ENCODE measurements at places on chromosomes 3 and 15. TPM values are rescaled to one million over a fixed set of nuclear protein-coding genes. Genes with fewer than 3 reads are reported as not detected.
A peak's percentile ranks its signal among the peaks of the same experiment; 100 is the strongest.

GRCh38 chr3:144431134-144431533 is 459.5 kb downstream of the DIPK2A start:
- no peak for DNase-seq

- no peak for DNase-seq
Observed at GRCh38 chr3:11480663-11481298, 162.9 kb downstream of the VGLL4 start.

GRCh38 chr3:40336511-40337135 is 27.1 kb downstream of the EIF1B start:
- no peak for DNase-seq

TOP2B gene
- 53.4 TPM for total RNA-seq

- DNase-seq = no peak
Observed at GRCh38 chr15:92400573-92400972, 6.9 kb downstream of the ST8SIA2 start.

DNA sequence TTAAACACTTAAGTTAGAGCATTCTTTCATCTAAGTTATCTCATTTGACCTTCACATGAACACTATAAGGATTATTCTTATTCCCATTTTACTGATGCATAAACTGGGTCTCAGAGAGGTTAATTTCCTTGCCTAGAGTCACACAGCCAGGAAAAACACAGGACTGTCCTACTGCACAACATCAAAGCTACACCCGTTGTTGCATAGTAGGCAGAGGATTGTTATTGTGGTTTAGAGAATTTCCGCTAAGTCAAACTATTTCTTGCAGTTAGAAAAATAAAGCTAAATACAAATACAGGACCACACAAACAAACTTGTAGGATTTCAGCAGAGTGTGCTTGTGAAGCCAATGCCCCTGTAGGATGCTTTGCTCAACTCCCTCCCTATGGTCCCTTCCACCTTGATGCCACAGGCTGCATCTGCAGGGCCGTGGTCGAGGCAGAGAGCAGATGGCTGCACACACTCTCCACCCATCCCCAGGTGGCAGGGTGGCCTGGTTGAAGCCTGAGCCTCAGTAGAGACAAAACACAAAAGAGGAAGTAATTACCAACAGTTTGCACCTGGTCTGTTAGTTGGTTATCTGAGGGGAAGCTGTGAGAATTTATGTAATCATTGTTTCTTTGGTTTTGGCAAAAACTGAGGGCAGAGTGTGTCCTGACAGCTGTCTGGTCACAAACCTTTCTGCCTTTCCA is 41.1 kb upstream of the SKOR1 start:
- no peak for DNase-seq

PSTPIP1 gene
- 0.36 TPM for total RNA-seq

LDHAL6B gene
- total RNA-seq = not detected

GRCh38 chr3:113247675-113248458 is 36.5 kb downstream of the BOC start:
- DNase-seq = no peak

DNA sequence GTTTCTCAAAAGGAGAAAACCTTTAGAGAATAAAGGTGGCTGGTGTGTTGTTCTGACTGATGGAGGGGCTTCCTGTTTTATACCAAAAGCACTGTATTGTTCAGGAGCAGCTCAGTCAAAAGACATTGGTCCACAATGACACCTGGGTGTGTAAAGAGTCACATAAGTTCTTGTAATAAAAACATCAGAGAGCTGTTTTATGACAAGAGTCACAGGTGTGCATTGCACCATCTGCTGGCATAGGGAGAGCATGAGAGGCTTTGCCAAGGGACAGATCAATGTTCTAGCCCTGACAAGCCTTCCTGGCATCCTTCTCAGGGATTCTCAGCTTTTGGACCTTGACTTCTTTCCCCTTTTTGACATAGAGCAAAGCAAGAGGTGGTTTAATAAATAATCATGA is 20.4 kb downstream of the ARPP21 start:
- no peak for DNase-seq

PRICKLE2 gene
- total RNA-seq = 14.2 TPM

- peak; percentile 7 for DNase-seq
Observed at GRCh38 chr3:196122021-196122687, 40.3 kb upstream of the TFRC start.

DNA sequence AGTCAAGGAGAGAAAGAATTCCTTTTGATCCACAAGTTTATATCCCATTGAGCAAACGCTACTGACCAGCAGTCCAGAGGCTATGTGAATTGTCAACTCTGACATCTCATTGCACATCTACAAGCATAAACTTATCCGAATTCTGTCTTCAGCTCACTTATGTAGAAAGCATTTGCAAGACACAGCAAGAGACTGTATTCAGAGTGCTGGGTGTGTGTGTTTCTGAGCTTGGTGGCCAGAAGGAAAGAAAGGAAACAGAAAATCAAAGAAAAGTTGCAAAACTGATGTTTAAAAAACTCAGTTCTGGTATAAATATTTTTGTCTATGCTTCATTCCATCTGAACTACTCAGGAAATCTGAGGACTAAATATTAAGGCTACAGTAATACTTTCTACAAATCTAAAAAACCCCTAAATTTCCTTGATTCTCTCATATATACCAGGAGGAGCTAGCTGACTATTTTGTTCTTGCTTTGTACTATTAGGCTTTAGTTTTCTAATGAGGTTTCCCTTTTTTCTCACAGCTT is 45.5 kb downstream of the LSAMP start:
- peak; percentile 51 for DNase-seq

DNA sequence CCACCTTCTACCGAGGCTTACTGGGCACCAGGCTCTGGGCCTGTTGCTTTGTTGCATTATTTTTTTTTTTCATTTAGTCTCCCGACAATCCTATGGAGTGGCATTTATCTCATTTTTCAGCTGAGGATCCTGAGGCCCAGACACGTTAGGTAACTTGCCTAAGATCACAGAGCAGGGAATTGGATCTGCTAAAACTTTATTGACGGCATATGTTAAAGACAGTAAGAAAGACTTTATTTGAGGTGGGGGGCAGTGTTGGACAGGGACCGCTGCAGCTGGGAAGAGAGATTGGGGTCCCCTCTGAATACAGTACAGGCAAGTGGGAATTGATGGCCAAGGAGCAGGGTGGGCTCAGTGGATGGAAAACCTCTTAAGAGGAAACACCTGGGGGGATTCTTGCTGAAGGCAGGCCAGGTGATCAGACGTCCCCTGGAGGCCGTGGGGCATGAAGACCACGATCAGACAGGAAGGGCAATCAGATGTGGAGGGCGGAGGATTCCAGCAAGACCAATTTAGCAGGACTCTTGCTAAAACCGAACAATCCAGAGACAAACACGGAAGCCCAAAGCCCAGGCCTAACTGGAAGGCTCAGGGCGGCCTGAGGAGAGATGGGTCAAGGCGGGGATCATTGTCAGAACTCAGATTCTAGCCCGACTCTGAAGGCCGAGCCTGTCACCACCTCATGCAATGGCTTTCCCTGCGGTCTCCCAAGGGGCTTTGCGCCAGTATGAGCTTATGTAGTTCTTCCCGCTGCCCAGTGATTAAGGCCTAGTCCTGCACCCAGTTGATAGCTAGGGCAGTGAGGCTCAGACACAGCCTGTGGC is 53.7 kb downstream of the RGMA start:
- DNase-seq = no peak

ARL14 gene
- 0.18 TPM for total RNA-seq

TLR9 gene
- total RNA-seq = not detected

GRCh38 chr15:94700211-94700610 is 468.9 kb downstream of the MCTP2 start:
- DNase-seq = no peak

CYP19A1 gene
- not detected for total RNA-seq

- no peak for DNase-seq
Observed at GRCh38 chr3:115961380-115961779, 338.1 kb downstream of the GAP43 start.

- no peak for DNase-seq
Observed at GRCh38 chr15:76575274-76575673, 238.7 kb downstream of the ISL2 start.

GRCh38 chr3:6516143-6516542 is 344.8 kb upstream of the GRM7 start:
- DNase-seq = no peak

- no peak for DNase-seq
Observed at GRCh38 chr3:183907911-183908331, 23.2 kb upstream of the PARL start.

- DNase-seq = no peak
Observed at GRCh38 chr3:97970156-97970555, 2.1 kb downstream of the RIOX2 start.

MORC1 gene
- not detected for total RNA-seq

SLC6A6 gene
- 32.5 TPM for total RNA-seq

ARRDC4 gene
- total RNA-seq = 9.1 TPM

DNA sequence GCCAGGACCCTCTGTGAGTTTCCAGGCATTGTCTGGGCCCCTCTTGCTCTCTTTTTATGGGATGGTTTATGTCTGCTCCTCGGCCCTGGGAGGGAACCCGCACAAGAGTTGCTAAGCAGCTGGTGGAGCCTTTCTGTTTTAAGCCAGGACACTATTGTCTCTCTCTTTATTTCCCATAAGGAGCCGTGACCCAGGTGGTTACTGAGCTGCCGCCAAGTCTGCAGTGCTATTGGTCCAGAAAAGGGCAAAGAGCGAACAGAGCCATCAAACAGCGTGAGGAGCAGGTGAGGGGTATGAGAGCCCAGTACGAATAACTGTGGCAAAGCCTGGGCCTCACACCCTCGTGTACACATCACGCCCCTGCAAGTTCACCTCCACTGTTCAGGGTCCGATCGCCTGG is 280.2 kb downstream of the SHQ1 start:
- DNase-seq = no peak

- no peak for DNase-seq
Observed at GRCh38 chr3:196638861-196639482, 522 bp upstream of the NRROS start.

DNA sequence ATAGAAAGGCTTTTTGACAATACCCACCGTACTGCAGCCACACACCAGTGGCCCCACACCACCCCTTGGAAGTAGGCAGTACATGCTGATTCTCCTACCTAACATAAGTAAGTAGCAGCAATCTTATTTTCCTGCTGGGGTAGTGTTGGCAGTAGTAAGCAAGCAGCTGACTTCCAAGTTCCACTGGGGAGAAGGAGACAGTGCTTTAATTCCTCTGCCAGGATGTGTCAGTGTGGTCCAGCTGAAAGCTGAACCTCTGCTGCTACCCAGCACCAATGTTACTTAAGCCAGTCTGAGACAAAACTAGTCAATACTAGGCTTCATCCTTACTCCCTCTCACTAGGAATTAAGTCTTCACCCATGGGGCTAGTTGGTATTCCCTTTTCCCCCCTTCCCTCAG is 74.7 kb downstream of the DZIP3 start:
- no peak for DNase-seq

- DNase-seq = no peak
Observed at GRCh38 chr3:178771511-178771910, 235.3 kb downstream of the KCNMB2 start.

DNA sequence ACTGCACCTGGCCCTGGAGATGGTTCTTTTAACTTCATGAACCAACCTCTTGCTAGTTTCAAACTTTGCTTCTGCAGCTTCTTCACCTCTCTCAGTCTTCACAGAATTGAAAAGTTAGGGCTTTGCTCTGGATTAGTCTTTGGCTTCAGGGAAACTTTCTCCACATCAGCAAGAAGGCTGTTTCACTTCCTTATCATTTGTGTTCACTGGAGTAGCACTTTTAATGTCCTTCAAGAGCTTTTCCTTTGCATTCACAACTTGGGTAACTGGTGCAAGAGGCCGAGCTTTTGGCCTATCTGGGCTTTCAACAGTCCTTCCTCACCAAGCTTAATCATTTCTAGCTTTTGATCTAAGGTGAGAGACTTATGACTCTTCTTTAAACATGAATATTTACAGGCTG is 15.7 kb upstream of the TM2D3 start:
- DNase-seq = no peak

DNA sequence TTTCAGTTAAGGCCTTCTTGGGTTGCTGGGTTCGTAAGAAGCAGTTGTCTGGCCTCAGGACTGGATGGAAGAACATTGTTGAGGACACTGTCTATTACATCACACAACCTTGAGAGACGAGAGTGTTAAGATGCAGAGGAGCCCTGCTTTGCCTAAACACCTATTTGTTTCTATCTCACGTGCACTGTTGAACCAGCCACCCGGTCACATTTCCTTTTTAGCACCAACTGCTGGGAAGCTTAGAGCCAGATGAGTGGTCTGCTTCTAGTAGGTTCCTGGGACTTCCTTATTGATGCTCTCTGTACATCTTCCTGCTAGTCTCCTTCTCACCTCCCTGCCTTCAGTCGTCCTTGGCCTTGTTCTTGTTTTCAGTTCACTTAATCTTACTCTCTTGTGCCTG is 22.3 kb downstream of the CAND2 start:
- DNase-seq = no peak

GRCh38 chr3:133937061-133937686 is 41.5 kb upstream of the RAB6B start:
- no peak for DNase-seq

DNA sequence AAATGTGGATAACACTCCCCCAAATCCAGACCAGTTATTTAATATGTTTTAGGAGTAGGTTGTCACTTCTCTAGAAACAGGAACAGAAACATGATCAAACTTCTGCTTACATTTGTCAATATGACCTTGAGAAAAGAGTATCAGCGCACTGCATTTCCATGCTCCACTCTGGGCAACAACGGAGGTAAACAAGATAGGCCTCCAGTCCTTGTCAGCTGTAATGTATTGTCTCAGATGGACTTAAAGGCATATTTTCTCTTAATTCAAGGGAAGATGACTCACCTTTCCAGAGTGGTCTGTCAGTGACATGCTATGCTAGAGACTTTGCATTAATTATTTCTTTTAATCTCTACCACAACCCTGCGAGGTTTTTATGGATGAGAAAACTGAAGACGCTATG is 51.6 kb upstream of the TCF12 start:
- peak; percentile 26 for DNase-seq

DNA sequence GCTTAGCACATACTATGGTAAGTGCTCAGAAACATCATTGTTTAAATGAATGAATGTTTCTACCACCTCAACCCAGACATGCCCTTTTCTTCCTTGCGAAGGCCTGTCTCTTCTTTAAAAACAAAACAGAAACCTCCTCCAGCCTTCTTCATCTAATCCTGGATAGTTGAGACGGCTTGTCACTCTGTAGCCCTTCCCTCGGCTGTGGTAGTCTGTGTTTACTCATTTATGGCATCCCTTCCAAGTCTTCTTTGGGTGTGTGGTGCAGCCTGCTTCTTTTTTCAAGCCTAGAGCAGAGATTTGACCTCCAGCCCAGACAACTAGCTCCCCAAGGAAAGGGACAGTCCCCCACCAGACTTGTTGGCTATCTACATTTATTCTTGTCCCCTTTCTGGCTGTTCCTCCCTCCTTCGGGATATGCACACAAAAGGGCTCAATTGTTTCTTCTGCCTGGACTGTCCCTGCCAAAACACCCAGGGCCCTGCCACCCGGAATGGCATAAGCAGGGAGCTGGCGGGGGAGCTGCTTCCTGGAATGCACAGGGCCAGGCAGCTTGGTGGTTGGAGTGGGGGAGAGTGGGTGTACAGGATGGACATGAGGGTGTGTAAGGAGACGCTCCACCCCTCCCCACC is 67.8 kb downstream of the ITGA11 start:
- DNase-seq = peak; percentile 43

Measured in IMR-90 (cell line).